ENCODE measurements at places on chromosomes 1 and 21. TPM values are rescaled to one million over a fixed set of nuclear protein-coding genes. Genes with fewer than 3 reads are reported as not detected.

GRCh38 chr1:241271427-241271826, 85.6 kb downstream of the RGS7 start:
- no peak for DNase-seq

DNA sequence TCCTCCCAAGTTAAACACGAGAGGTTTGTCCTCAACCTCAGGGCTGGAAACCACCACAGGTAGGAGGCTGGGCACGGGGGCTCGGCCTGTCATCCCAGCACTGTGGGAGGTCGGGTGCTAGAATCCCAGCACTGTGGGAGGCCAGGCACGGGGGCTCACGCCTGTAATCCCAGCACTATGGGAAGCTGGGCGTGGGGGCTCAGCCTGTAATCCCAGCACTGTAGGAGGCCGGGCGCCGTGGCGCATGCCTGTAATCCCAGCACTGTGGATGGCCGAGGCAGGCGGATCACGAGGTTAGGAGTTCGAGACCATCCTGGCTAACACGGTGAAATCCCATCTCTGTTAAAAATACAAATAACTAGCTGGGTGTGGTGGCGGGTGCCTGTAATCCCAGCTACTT, 6.7 kb upstream of the CDK11A start:
- DNase-seq: no peak

GRCh38 chr1:41641475-41641814, 157.0 kb upstream of the EDN2 start:
- no peak for DNase-seq

DNA sequence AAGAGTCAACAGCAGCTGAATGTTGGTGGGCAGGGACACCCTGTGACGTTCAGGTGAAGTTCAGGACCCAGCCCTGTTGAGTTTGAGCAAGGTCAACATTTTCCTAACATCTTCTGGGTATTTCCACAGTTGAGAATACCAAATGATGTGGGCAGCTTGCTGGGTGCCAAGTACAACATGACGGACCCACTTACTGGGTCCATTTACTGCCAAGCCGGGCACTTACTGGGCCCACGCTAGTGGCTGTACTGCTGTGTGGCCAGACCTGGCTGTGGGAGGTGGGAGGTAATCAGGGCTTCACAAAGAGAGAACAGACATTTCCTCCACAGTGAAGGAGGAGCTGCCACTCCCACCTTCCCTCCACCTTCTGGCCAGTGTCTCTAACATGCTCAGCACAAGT, 99.2 kb downstream of the PSMG1 start:
- no peak for DNase-seq

DNA sequence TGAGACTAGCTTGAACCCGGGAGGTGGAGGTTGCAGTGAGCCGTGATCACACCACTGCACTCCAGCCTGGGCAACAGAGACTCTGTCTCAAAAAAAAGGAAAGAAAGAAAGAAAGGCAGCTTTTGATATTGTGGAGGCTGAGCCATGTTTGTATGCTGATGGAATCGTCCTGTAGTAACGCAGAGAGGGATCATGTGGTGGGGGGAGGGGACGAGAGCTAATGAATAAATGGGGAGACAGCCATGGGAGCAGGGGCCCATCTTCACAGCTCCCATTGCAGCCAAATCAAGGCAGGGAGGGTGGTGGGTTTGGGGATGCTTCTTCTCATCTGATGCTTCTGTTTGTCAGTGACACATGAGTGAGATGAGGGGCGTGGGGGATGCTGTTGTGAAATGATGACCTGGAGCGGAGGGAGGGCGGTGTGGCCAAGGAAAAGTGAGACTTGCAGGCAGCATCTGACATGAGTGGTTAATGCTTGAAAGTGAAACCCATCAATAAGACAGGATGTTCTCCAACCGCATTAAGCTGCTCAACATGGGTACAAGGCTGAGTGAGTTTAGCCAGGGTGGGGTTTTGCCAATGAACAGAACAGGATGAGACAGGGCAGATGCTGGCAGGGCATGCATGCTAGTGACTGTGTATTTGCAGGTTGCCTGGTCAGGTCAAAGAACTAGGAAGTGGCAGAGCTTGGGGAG, 16.7 kb downstream of the SPATA21 start:
- no peak for DNase-seq

HOOK1 gene
- total RNA-seq: not detected

Measured in endothelial cell of umbilical vein (primary cell).